ENCODE measurements at places on chromosomes 7 and 10.

DNA sequence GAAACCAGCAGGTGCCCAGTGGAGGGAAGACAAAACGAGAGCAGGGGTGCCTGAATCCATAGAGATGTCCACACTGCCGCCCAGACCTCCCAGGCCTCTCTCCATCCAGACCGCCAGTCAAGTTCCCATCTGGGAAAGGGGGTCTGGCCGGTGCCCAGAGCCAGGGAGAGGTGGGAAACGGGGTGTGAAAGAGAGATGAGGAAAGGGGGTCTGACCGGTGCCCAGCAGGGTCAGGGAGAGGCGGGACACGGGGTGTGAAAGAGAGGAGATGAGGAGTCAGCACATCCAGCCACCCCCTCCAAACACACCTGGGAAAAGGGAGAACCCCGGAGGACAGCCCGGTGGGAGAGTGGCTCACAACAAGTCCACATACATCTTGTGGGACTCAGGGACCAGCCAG lies 185.8 kb downstream of the PTPRN2 start:
- DNase-seq = no peak
- no peak overlapping the region for H3K27ac ChIP-seq
- H3K27me3 ChIP-seq = no peaks in the 10 kb centered on the region
- no peak overlapping the region for H3K4me3 ChIP-seq
- H3K4me1 ChIP-seq = no peaks in the 10 kb centered on the region

GRCh38 chr10:5402798-5403197 lies 1.8 kb downstream of the TUBAL3 start:
- no peak overlapping the region for H3K27ac ChIP-seq
- H3K4me3 ChIP-seq = no peak overlapping the region
- H3K27me3 ChIP-seq = peaks cover 54% of the 10 kb centered on the region
- H3K4me1 ChIP-seq = no peaks in the 10 kb centered on the region

DNA sequence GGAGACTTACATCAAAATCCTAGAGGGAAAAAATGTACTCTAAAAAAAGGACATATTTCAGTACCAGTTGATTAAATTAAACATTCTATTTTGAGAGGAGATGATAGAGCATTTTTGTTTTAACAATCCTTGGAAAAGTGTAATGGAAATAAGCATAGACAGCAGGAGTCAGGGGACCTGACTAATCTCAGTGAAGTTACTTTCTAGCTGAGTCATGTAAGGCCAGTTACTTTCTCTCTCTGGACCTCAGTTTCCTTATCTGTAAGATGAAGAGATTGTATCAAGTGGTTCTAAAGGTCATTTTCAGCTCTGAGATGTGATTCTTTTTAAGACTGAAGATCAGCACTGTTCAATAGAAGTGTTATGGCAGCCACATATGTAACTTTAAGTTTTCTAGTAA lies 44.1 kb downstream of the VTI1A start:
- no peak for DNase-seq
- no peak overlapping the region for H3K4me3 ChIP-seq
- no peaks in the 10 kb centered on the region for H3K36me3 ChIP-seq
- peak overlapping the region; percentile 36 for H3K27ac ChIP-seq

DNA sequence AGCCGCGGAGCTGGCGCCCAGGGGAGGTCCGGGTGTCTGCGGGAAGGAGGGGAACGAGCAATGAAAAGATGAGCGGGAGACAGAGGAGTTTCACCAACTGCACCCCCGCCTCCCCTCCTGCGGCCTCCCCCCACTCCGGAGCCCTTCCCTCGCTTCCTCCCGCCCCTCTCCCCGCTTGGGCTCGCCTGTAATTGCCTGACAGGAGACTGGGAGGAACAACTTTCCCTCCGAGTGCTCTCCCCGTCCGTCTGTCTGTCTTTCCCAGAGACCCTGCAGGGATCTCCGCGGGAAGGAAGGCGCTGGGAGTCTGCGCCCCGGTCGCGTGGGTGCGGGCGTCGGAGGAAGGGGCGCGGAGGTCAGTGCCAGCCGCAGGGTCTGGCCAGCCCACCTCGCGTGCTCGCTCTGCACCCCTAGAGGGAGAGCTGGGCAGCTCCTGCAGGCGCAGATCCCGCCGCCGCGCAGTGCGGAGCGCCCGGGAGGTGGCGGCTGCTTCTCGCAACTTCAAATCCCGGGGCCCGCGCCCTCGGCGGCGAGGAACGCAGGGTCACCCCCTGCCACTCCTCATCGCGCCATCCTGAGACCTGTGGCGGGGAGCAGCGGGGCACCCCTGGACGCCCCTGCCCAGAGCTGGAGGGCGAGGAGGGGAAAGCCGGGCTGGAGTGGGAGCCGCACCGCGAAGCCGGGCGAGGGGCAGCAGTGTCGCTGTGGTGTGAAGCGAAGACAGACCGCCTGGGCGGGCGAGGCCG lies 511 bp upstream of the NRP1 start:
- H3K36me3 ChIP-seq = peaks cover 10% of the 10 kb centered on the region
- H3K27me3 ChIP-seq = no peaks in the 10 kb centered on the region
- peak; percentile 94 for DNase-seq
- H3K4me1 ChIP-seq = peaks cover 48% of the 10 kb centered on the region
- H3K27ac ChIP-seq = peak overlapping the region; percentile 78

GRCh38 chr7:8628656-8629055 lies 195.2 kb downstream of the NXPH1 start:
- no peaks in the 10 kb centered on the region for H3K4me1 ChIP-seq
- H3K27ac ChIP-seq = no peak overlapping the region
- H3K36me3 ChIP-seq = no peaks in the 10 kb centered on the region
- H3K4me3 ChIP-seq = no peak overlapping the region

DNA sequence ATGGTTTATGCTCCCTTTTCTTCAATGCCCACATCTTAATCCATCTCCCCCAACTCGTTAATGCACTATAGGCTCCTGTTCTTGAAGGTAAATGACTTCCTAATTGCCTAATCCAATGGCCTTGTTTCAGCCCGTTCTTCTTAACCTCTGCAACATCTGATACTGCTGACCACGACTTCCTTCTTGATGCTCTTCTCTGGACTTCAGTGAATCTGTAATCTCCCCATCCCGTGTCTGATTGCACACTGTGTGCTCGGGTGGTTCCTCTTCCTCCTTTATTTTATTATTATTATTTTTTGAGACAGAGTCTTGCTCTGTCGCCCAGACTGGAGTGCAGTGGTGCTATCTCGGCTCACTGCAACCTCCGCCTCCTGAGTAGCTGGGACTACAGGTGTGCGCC lies 58.9 kb downstream of the HIPK2 start:
- no peak overlapping the region for H3K27ac ChIP-seq
- no peak overlapping the region for H3K4me3 ChIP-seq
- H3K27me3 ChIP-seq = no peaks in the 10 kb centered on the region
- peaks cover 27% of the 10 kb centered on the region for H3K36me3 ChIP-seq
- H3K4me1 ChIP-seq = peaks cover 21% of the 10 kb centered on the region

DNA sequence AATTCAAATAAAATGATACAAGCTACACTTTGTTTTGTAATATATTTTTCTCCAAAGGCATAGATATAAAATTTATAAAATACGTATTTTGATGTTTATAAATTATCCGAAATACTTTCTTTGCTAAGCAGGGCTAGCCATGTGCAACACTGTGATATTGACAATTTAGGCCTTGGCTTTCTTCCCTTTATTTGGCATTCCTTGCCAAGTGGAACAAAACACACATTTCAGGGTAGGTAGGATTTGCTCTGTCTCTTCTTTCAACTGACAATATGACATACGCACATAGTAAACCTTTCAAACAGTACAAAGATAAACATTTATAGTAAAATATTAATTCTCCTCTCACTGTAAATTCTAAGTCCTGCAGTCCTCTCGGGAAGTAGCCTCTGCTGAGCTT lies 103.3 kb upstream of the POT1 start:
- H3K4me1 ChIP-seq = no peaks in the 10 kb centered on the region
- peaks cover 3% of the 10 kb centered on the region for H3K27me3 ChIP-seq
- no peaks in the 10 kb centered on the region for H3K36me3 ChIP-seq
- DNase-seq = no peak
- no peak overlapping the region for H3K4me3 ChIP-seq

GRCh38 chr10:84567133-84567532 lies 238.7 kb downstream of the CCSER2 start:
- no peak for DNase-seq
- H3K4me3 ChIP-seq = no peak overlapping the region
- H3K27me3 ChIP-seq = peaks cover 21% of the 10 kb centered on the region
- no peaks in the 10 kb centered on the region for H3K36me3 ChIP-seq

- no peaks in the 10 kb centered on the region for H3K4me1 ChIP-seq
- H3K36me3 ChIP-seq = no peaks in the 10 kb centered on the region
- DNase-seq = no peak
- no peak overlapping the region for H3K4me3 ChIP-seq
- H3K27ac ChIP-seq = no peak overlapping the region
Observed at GRCh38 chr7:12281038-12281437, 69.9 kb downstream of the TMEM106B start.

- H3K4me3 ChIP-seq = no peak overlapping the region
- H3K4me1 ChIP-seq = no peaks in the 10 kb centered on the region
- DNase-seq = no peak
- no peak overlapping the region for H3K27ac ChIP-seq
- H3K27me3 ChIP-seq = peaks cover 26% of the 10 kb centered on the region
Observed at GRCh38 chr10:26573674-26574073, 123.8 kb upstream of the PDSS1 start.

DNA sequence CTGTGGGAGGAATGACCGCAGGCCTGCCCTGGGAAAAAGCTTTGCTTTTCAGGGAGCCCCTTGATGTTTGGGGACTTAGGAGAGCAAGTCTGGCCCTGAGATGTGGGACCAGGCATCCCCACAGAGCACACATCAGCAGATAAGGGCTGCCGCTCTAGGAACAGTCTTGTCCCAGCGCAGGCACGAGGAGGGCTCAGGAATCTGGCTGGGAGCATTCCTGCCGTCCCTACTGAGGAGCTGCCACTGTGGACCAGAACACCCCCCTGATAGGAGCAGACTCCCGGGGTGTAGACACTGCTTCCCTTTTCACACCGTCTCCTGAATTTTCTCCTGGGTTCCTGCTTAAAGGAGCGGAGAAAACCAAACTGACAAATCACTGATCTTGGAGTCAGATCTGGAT lies 232.3 kb downstream of the CUX1 start:
- H3K27ac ChIP-seq = no peak overlapping the region
- H3K36me3 ChIP-seq = peaks cover 14% of the 10 kb centered on the region
- no peaks in the 10 kb centered on the region for H3K27me3 ChIP-seq
- H3K4me3 ChIP-seq = no peak overlapping the region
- H3K4me1 ChIP-seq = peaks cover 17% of the 10 kb centered on the region

GRCh38 chr7:40918701-40919271 lies 784.0 kb downstream of the SUGCT start:
- H3K4me1 ChIP-seq = peaks cover 37% of the 10 kb centered on the region
- no peaks in the 10 kb centered on the region for H3K27me3 ChIP-seq
- H3K36me3 ChIP-seq = peaks cover 3% of the 10 kb centered on the region
- DNase-seq = no peak

GRCh38 chr10:4511509-4511908 lies 314.5 kb upstream of the AKR1E2 start:
- H3K4me3 ChIP-seq = no peak overlapping the region
- peaks cover 1% of the 10 kb centered on the region for H3K36me3 ChIP-seq
- peaks cover 16% of the 10 kb centered on the region for H3K4me1 ChIP-seq
- DNase-seq = no peak

GRCh38 chr7:151678227-151678604 lies 158.5 kb upstream of the RHEB start:
- H3K36me3 ChIP-seq = no peaks in the 10 kb centered on the region
- no peak for DNase-seq
- no peak overlapping the region for H3K4me3 ChIP-seq
- no peaks in the 10 kb centered on the region for H3K27me3 ChIP-seq
- no peak overlapping the region for H3K27ac ChIP-seq

DNA sequence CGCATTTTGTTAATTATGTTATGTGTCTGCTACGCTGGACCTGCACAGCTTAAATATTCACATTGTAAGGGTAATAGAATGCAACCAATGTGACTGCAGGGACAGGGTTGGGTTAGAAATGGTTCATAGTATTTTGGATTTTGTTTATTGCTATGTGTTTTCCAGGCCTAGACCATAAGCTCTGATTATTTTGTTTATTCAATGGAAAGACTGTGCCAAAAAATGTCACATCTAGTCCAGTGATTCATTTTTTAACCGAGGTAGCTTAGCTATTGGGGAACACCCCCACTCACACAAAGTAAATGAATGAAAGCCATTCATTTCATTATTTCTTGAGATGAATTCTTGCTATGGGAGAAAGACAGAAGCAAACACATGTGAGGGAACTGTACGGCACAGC lies 516.5 kb upstream of the ANKRD30A start:
- no peak overlapping the region for H3K4me3 ChIP-seq
- H3K27me3 ChIP-seq = no peaks in the 10 kb centered on the region
- peak overlapping the region; percentile 58 for H3K27ac ChIP-seq
- peaks cover 37% of the 10 kb centered on the region for H3K4me1 ChIP-seq
- no peaks in the 10 kb centered on the region for H3K36me3 ChIP-seq
- DNase-seq = no peak

DNA sequence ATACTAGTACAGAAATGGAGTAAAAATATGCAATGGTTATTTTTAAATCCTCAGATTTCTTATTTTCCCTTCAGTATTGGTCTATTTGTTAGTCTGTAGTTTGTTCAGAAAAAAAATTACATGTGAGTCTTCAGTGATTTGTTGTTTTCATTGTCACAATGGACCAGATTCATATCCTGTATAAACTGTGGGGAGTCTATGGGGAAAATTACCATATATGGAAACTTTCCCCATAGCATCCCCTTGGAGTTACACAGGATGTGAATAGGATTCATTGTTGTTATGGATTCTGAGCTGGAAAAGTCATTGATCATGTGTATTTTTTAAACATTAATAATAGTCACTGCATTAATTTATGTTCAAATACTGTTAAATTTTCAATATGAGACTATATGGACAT lies 72.6 kb downstream of the ST7 start:
- no peak for DNase-seq
- peak overlapping the region; percentile 66 for H3K27ac ChIP-seq

DNA sequence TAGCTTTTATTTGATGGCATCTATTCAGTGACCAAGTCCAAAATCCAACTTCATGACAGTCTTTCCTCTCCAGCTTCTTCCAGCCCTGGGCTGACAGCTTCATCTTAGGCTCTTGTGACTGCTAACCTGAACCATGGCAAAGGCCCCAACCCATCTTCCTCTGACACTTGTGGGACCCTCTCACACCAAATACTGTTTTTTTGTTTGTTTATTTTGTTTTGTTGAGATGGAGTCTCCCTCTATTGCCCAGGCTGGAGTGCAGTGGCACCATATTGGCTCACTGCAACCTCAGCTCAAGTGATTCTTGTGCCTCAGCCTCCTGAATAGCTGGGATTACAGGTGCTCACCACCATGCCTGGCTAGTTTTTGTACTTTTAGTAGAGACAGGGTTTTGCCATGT lies 265.2 kb downstream of the GATA3 start:
- no peak for DNase-seq
- no peaks in the 10 kb centered on the region for H3K36me3 ChIP-seq
- H3K4me3 ChIP-seq = no peak overlapping the region
